Fibroblast of pulmonary artery (primary cell): ENCODE measurements at places on chromosomes 7 and 10.

DNA sequence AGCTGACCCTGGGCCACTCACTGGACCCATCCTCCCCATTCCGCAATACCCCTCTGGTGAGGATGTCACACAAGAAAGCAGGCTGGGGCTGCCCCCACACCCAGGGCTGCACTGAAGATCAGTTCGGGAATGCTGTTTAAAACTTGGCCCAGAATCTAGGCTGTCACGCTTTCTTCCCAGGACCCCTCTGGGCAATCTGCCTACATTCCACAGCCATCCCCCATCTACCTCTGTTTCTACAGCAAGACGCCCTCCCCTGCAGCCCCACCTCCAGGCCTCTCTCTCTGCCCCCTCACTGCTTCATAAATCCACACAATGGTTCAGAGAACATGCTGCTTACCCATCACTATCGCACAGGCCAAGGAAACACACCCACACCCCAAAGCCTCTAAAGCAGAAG is 36.1 kb downstream of the XPNPEP1 start:
- DNase-seq = no peak

GRCh38 chr7:118352867-118353453 is 128.5 kb downstream of the ANKRD7 start:
- peak; percentile 7 for DNase-seq

DNA sequence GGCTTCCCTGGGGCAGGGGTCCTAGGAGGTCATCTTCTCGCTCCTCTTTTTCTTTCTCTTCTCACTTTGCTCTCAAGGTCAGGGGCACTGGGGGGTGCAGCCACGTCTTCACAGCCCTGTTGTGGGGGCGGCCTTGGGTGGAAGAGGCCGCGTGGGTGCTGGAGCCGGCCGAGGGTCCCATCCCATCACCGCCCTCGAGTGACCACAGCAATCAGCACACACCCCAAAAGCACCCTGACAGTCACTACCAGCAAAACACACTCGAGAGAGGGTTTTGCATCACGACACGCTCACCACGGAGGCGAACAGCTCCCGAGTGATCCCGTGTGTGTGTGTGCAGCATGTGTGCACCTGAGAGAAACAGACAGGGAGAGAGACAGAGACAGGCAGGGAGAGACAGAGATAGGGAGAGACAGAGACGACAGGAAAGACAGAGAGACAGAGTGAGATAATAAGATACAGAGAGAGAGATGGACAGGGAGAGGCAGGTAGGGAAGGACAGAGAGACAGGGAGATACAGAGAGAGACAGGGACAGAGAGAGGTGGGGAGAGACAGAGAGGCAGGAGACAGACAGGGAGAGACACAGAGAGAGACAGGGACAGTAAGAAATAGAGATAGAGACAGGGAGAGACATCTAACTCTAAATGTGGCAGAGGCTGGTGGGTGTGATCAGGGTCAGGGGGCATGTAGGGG is 100.9 kb downstream of the WDR37 start:
- DNase-seq = no peak

DNA sequence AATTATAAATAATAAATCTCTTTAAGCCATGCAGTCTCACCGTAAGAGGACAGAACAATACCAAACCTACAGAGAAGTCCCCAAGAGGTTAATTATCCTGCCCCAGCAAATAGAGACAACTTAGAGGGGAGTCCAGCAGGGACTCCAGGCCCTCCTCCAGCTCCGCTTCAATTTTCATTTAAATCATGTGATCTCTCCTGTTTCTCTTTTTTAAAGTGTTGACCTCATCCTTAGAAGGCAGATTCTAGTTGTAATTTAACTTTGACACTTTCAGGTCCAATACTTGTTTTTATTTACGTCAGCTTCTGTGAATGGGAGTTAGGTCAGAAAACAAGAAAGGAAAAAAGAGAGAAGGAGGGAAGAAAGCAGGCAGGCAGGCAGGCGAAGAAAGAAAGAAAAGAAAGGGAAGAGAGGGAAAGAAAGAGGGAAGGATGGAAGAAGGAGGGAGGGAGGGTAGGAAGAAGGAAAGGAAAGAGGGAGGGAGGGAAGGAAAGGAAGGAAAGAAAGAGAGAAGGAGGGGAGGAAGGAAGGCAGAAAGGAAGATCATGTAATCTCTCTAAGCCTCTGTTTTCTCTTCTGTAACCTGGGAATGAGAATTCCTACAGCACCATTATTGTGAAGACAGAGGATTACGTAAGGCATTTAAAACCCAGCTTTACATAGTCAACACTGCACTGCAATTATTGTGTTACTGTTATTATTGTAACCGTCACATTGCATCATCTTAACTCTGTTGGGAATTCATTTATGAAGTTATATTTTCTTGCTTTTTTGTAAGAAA is 227.7 kb downstream of the SKIDA1 start:
- DNase-seq = peak; percentile 52

DNA sequence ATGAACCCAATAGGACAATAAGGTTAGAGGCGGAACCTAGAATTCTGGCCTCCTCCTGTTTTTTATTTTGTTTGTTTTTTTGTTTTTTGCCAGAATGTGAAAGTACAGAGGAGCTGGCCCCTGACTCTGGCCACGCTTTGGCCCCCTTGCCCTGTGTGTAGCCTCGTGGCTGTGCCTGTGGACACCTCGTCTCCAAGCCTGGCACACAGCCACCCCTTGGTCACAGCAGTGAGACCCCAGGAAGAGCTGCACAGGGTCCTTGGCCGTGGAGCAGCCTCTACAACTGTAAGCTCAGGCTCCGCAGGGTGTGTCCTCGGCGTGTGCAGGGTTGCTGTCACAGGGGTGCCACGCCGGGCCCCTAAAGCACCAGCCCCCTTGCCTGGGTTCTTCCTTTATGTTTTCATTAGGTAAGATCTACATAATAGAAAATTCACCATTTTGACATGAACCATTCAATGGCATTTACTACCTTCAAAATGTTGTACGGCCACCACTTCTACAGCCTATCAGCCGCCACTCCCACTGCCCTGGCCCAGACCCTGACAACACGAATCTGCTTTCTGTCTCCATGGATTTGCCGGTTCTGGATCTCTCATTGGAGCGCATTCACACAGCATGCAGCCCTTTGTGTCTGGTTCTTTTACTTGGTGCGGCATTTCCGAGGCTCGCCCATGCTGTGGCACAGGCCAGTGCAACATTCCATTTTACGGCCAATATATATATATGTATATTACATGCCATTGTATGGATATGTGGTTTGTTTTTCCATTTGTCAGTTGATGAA is 51.0 kb downstream of the AMZ1 start:
- no peak for DNase-seq

- DNase-seq = no peak
Measured at GRCh38 chr10:75347186-75347585, 54.4 kb downstream of the ZNF503 start.

DNA sequence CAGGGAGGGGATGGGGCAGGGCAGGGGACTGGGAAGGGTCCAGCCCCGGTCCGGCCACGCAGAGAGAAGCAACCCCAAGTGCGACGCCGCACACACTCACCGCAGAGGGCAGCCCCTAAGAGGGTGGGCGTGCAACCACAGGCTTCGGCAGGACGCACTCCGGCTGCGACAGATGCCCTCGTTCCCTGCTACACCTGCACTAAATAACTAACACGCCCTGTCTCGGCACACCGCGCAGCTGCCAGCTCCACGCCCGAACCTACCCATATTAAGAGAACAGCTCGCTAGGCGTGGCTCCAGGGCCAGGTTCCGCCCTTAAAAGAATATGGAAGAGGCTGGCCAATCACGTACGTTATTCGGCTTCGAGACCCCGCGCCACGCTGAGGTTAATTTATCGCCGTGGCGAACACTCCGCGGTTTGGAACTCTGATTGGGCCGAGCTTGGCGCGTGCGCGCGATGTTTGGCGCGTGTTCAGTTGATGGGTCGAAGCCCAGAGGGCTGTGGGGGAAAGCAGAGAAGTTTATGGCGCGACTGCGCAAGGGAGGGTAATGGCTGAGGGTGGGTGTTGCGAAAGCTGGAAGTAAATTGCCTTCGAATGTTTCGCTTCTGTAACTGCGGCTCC is 91.1 kb downstream of the OR13A1 start:
- DNase-seq = no peak

- no peak for DNase-seq
Measured at GRCh38 chr10:125054669-125055268, 105.6 kb downstream of the CTBP2 start.

- DNase-seq = no peak
Measured at GRCh38 chr7:73586911-73587310, 8.5 kb upstream of the TBL2 start.

GRCh38 chr7:155490697-155491628 is 33.0 kb downstream of the EN2 start:
- DNase-seq = no peak

GRCh38 chr10:74548676-74549075 is 277.7 kb upstream of the KAT6B start:
- DNase-seq = no peak

DNA sequence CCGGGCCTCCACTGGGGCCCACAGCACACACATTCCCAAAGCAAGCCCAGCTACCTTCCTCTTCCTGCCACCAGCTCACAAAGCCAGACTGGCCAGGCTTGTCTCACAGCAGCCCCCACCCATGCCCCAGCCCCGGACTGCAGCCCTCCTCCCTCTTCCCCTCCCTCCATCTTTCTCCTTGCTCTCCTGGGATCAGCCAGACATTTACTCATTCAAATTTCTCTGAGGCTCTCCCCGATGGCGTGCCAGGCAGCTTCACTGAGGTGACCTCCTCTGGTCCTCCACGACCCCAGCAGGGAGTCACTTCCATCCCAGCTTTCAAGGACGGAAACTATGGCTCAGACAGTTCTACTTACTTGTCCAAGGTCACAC is 187.5 kb downstream of the GRID1 start:
- no peak for DNase-seq

DNA sequence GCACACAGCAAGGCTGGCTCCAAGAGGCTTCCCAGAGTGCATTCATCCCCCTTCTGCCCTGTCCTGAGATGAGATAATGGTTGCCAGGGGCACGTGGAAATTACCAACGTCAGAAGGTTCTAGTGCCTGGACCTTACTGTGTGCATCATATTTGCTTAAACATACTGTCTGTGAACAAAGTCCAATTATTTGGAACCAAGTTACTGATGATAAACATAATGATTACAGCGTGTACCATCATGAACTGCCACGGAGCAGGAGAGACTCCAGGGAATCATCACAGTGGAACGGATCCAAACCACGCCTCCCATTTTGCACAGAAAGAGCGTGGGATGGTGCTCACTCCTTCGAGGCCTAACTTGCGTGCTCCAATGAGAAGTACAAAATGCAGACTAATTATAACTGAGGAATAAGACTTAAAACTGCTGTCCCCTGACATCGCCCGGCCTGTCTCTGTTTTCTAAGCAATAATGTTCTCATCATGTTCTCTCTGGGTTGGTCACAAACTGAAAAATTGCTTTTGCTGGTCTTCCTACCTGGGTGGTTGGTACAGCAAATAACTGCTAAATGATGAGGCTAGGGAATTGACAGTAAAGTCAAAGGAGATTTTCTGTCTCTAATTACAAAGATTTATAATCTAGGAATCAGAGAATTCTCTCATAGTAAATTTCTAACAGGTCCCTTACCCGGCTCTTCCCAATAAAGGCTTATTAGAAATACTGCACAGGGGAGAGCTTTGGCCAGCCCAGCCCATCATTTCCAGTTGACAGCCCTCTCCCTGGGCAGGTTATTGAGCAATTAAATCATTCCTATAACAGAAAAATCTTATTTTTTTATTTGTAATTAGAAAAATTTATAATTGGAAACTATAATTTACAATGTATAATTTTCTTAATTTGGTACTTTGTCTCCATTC is 182.2 kb downstream of the CAMK1D start:
- peak; percentile 12 for DNase-seq

DNA sequence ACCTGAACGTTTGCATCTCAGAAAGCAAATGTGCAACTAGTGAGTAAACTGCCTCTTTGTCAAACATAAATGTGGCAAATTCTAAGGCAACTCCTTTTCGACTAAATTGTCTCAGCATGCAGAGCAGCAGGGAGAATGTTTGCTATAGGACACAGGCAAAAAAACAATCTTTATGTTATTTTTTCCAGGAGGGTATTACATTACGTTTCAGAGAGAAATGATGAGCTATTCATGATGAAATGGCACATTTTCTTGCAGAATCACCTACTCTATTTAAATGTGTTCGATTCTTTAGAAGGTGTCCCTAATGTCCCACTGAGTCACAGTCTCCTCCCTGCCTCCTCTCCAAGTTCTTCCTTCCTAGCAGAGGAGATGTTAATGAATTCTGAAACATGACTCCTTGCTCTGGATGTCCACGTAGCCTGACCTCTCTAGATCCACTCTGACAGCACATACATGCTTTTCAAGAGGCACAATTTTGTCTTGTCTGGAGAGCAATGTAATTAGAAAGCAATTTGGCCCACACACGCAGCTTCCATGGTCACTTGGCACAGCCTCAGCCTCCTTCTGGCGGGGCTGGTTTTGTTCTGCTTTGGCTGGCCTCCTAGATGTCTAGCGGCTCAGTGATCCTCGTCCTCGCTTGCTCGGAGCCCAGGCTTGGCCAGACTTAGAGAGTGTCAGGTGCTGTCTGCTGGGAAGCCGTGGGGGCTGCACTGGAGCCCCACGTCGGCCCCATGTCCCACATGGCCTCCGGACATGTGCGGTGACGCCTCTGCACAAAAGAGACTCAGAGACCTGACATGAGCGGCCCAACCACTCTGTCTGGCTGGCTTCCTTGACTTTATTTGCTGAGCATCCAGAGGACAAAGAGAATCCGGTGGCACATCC is 125.7 kb upstream of the ZNF438 start:
- peak; percentile 57 for DNase-seq

- no peak for DNase-seq
Measured at GRCh38 chr7:47539398-47540052, 42.4 kb downstream of the TNS3 start.
